ENCODE measurements at places on chromosomes 2 and 18.
A peak's percentile ranks its signal among the peaks of the same experiment; 100 is the strongest.

DNA sequence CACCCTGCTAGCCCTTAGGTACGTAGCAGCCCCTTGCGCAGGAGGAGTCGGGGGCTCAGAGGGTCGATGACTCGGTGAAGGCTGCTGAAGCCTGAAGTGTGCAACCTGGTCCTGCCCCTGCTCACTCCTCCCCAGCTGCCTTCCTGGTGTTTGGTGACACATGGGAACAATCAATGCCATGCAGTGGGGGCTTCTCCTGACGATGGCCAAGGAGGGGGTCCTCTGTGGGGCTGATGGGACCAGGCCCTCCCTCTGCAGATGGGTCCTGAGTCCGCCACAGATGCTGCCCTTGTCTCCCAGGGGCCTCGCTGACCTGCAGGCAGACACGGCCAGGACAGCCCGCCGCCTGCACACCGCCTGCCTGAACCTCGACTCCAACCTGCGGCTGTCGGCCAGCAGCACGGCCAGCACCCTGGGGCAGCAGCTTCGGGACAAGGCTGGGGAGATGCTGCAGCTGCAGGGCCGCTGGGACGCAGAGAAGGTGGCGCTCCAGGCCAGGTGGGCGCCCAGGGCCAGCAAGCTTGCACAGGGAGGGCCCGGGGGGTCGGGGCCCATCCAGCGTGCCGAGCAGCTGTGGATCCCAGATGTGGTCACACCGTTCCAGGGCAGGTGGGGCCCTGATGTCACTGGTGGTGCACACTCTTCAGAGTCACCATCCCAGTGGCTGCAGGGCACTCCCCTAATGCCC lies 24.6 kb downstream of the CROCC2 start:
- no peak for DNase-seq

GRCh38 chr2:24813691-24814137 lies 20.5 kb downstream of the CENPO start:
- no peak for DNase-seq

GRCh38 chr2:216006164-216006663 lies 7.1 kb downstream of the MREG start:
- DNase-seq = no peak

DNA sequence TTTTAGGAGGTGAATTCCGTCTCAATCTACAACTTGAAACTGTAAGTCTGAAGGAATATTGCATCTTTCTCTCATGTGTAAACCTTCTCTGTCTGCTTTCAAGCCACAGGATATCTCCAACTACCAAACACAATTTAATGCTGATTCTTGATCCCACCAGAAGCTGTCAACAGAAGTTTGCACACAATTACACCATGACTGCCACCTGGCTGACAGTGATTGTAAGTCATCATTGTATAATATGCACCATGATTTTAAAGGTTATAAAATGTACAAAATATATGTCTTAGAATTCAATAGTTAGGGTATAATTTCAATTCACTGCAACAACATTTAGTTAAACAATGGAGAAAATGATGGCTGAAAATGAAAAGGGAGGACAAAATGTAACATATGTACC lies 18.4 kb downstream of the PREPL start:
- DNase-seq = peak; percentile 42

DNA sequence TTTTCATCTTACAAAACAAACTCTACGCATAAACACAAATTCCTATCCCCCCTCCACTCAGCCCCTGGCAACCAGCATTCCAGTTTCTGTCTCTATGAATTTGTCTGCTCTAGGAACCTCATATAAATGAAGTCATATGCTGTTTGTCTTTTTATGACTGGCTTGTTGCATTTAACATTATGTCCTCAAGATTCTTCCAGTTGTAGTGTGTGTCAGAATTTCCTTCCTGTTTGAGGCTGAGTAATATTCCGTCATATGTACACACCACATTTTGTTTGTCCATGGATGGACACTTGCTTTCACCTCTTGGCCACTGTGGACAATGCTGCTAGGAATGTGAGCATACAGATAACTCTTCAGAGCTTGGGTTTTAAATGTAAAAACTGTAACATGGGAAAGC lies 272.1 kb downstream of the GBX2 start:
- no peak for DNase-seq

DNA sequence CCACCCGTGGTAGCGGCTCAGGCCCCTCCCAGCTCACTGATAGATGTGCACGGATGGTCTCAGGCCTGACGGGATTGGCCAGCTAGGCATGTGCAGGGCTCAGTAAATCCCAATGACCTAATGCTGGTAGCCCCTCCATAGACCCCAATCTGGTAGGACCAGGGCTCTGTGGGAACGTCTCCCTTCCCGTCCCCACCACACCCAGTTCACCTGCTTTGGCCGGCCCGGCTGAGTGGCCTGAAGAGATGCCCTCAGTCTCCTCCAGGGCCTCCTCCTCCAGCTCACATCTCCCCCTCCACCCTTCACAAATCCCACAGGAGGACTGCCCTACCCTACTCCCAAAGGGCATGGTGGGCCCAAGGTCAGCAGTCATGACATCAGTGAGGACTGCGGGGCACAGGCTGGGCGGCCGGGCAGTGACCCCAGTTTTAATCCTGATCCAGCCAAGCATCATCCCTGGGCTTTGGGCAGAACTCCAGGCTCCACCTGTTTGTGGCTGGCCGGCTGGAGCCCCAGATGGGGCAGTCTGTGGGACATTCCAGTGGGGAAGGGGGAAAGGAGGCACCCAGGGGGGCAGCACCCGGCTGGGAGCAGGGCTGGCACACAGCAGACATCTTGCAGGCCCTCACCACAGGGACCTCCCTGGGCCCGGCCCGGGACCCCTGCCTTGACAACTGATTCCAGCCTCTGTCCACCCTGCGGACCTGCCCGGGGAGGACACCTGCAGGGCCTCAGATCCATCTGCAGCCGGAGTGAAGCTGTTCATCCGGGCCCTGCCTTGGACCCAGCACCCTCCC lies 2.3 kb downstream of the KIF1A start:
- no peak for DNase-seq

- no peak for DNase-seq
Measured at GRCh38 chr2:105455488-105456003, 56.7 kb upstream of the FHL2 start.

- DNase-seq = no peak
Measured at GRCh38 chr18:74633652-74634352, 36.1 kb downstream of the ZNF407 start.

DNA sequence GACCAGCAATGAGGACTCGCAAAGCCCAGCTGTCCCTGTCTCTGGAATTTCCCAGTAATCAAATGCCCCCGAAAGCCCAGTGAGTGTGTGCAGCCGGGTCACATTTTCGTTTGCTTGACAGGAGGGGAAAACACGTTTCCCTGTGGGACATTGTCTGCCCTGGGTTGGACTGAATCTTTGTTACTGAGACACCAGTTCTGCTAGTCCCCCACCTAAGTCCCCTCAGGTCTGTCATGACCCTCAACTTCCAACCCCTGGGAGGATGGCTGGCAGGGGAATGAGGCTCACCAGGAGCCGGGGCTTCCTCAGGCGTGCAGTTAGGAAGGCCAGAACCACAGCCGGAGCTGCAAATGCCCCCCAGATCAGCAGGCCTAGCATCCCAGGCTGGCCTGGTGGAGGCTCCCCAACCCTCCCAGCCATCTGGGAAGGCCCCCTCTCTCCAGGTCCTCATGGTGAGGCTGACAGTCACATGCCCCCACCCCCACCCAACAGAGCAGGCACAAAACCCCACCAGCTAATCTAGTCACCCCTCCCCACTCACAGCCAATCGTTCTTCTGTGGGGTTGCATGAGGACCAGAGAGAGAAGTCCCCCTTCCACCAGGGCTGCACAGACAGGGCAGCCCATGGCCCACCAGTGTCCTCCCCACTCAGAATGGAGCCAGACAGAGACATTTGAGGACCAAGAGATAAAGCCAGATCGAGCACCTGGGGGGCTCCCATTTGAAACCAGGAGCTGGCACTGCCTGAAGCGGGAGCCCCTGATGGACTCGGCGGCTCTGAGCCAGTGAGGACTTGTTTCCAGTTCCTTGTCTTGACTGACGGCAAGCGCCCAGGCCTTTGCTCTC lies 33.6 kb downstream of the CYP26B1 start:
- no peak for DNase-seq

DNA sequence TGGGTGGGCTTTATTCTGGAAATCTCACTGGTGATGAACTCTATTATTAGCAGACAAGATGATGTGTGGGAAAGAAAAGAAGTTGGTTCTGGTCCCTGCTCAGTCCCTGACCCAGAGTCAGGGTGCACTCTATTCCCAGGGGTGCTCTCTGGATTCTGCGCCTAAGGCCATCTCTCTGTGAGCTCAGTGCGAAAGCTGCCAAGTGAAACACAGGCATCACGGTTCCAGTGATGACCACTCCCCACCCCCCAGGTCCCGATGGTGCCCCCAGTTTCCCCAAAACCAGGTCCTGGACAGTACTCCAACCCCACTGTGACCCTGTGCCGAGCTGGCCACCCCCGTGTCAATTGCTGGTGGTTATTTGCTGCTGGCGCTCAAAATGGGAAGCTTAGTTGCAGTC lies 30.1 kb downstream of the RHOB start:
- DNase-seq = no peak

DNA sequence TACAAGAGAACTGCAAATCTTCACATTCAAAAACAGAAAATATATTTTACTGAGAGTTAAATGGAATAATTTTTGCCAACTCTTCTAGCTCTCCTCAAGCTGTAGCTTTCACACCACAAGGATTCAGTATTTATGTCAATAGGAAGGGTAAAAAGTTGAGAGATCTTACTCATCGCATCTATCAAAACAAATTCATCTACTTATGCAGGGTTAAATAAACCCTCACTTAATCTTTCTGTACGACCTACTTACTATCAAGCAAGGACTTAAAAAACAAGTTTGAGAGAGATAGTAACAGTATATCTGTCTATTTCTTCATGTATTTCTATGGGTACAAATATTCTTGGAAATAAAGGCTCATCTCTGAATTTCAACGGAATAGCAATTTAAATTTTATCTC lies 35.5 kb downstream of the SIGLEC15 start:
- no peak for DNase-seq

DNA sequence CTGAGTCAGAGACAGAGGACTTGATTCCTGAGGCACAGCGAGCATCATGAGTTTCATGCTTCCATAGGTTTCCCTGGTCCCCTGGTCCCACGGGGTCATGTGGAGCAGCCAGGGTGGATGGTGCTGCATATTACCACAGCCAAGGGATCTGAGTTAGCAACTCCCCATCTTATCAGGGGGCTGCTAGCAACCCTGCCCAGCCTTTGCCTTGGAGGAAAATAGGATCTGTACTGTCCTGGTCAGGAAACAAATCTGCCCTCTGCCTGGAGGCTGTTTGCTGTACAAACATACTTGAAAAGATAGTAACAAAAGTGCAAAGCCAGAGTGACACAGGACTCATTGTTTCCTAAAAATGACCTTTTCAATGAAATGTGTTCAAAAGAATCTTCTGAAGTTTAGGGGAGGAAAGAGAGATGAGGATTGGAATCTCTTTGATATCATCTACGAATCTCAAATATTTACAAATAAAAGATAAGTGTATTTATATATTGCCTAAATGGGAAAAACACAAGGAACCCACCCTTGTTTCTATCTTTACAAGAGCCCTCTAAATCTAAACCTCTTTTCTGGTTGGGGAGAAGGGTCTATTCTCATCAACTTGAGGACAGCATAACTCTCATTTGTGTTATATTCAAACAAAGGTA lies 194.8 kb downstream of the CD226 start:
- no peak for DNase-seq

DNA sequence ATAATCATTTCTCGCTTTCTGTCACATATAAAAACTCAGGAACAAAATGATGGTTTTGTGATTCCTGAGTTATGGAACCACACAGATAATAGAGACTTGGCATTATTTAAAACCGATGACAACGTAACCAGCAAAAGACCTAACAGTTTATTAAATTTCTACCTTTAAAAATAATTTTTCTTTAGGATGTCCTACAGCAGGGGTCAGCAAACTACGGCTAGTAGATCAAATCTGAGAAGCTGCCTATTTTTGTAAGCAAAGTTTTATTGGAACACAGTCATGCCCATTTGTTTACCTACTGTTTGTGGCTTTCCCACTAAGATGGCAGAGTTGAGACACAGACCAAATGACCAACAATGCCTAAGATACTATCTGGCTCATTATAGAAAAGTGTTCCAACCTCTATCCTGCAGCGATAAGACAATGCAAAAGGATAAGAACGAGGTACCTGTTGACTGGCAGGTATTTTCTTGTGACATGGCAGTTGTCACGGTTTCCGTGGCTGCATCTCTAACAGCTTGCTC lies 53.0 kb upstream of the ZFP36L2 start:
- DNase-seq = no peak

DNA sequence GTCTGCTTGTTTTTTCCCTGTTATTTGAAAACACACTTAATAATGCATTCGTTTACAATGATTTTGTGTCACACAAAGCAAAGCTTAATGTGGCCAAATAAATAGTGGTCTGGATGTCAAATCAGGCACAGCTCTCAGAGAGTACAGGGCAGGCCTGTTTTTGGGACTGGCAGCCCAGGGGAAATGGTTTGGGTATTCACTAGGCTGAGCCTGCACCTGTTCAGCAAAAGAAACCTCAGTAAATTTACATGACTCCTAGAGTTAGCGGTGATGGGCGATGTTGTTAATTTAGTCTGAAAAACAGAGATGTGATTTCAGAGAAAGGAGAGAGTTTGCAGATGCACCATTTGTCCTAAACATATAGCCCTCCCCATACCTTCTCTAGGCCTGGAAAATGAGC lies 197.1 kb downstream of the ALK start:
- DNase-seq = no peak

DNA sequence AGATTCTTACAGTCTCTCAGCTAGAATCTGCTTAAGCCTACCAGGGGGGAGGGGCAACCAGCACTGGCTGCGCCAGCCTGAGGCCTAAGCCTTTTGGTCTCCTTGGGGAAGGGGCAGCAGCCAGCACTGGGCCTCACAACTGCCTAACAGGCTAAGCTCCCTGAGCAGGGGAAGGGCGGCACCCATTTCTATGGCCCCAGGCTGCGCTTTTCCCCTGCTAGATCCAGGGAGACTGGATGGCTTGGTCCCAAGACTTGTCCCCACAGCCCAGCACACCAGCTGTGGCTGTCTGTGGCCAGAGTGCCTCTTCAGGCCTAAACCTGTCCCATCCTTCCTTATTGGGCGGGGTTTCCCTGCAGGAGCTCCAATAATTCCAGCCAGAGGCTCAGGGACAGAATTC lies 1230.3 kb upstream of the CRIM1 start:
- no peak for DNase-seq

GRCh38 chr2:210007895-210008294 lies 5.5 kb downstream of the RPE start:
- DNase-seq = no peak

DNA sequence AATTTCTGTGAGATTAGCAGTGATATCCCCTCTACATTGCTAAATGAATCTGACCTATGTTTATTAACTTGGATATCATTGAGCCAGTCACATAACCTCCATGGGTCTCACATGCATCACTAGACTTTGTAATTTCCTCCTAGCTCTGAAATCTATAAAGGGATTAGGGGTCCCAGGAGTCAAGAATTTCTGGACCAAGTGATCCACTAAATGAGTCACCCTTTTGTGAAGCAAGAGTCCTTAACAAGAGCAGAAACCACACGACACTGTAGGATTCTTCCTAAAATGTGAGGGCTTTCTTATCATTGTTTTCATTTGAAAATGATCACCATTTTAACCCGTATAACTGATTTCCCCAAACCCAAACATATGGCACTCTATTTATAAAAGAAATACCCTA lies 90.3 kb downstream of the DHRS9 start:
- DNase-seq = no peak

GRCh38 chr18:23121133-23121532 lies 14.2 kb upstream of the CABLES1 start:
- DNase-seq = no peak

- DNase-seq = no peak
Measured at GRCh38 chr2:10901160-10901939, 10.4 kb upstream of the KCNF1 start.

- peak; percentile 55 for DNase-seq
Measured at GRCh38 chr2:191030521-191031154, 16.7 kb upstream of the STAT1 start.

Data from NCI-H1694 treated with DMSO at 0.1 percent for 48 hours (cell line).